Tibial nerve (tissue), 4 donors: ENCODE measurements at places on chromosomes 13 and 19.
A peak's percentile ranks its signal among the peaks of the same experiment; 100 is the strongest.

DNA sequence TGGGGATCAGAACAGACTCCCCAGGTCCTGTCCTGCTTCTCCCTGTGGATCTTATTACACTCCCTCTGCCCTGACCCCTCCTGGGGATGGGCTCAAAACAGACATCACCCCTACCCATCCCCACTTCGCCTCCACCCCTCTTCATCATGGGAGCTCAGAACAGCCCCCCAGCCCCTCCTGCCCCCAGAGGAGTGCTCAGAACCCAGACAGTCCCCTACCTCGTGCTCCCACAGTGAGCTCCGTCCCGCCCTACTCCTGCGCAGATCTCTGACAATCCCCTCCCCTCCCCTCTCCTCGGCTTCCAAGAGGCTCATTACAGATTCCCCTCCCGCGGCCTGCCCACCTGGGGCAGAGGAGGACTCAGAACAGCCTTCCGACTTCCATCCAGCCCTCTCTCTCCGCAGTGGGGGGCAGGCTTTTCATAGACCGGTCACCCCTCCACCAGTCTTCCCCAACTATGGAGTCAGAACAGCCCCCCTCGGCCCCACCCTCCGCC is 6.1 kb downstream of the NXNL1 start:
- H3K4me1 ChIP-seq: peaks cover 20% of the 10 kb centered on the region
- H3K36me3 ChIP-seq: no peaks in the 10 kb centered on the region
- H3K27me3 ChIP-seq: peaks cover 77% of the 10 kb centered on the region
- no peak overlapping the region for H3K27ac ChIP-seq

- DNase-seq: no peak
- no peak overlapping the region for H3K27ac ChIP-seq
- no peaks in the 10 kb centered on the region for H3K4me1 ChIP-seq
- H3K27me3 ChIP-seq: no peaks in the 10 kb centered on the region
- H3K36me3 ChIP-seq: peaks cover 27% of the 10 kb centered on the region
These were observed 61.9 kb upstream of the LDLR start for GRCh38 chr19:11027381-11027780.

- H3K4me1 ChIP-seq: peaks cover 24% of the 10 kb centered on the region
- peak overlapping the region; percentile 49 for H3K4me3 ChIP-seq
- no peak for DNase-seq
- H3K36me3 ChIP-seq: peaks cover 2% of the 10 kb centered on the region
- H3K27ac ChIP-seq: peak overlapping the region; percentile 94
These were observed 17.5 kb downstream of the SYDE1 start for GRCh38 chr19:15124572-15125231.

- no peaks in the 10 kb centered on the region for H3K36me3 ChIP-seq
- no peaks in the 10 kb centered on the region for H3K4me1 ChIP-seq
These were observed 95.2 kb downstream of the LRCH1 start for GRCh38 chr13:46648166-46648607.

DNA sequence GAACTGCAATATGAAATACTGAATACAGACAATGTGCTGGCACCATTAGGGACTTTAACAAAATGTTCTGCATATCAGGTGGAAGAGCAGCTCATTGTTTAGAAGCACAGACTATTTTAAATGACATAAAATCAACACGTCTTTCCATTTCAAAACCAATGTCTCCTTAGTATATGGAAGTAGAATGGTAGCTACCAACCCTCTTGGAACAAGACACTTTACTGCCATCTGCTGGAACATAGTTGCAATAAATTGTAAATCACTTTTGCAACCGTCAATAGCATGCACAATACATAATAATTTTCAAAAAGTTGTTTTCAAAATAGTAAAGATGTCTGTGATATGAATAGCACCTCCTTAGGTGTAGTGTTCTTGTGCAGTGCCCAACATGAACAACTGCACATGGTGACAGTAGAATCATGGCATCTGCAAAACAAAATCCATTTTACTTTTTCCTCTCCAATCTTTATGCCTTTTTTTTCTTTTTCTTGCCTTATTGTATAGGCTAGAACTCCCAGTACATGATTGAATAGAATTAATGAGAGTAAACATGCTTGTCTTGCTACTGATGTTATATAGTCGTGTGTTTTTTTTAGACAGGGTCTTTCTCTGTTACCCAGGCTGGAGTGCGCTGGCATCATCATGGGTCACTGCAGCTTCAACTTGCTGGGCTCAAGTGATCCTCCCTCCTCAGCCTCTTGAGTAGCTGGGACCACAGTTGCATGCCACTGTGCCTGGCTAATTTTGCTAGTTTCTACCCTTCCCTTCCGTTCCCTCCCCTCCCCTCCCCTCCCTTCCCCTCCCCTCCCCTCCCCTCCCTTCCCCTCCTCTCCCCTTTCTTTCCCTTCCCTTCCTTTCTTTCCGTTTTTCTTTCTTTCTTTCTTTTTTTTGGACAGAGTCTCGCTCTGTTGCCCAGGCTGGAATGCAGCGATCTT is 7.8 kb upstream of the LYPD5 start:
- no peak overlapping the region for H3K27ac ChIP-seq
- DNase-seq: no peak
- H3K36me3 ChIP-seq: no peaks in the 10 kb centered on the region
- H3K4me1 ChIP-seq: no peaks in the 10 kb centered on the region
- H3K27me3 ChIP-seq: no peaks in the 10 kb centered on the region

DNA sequence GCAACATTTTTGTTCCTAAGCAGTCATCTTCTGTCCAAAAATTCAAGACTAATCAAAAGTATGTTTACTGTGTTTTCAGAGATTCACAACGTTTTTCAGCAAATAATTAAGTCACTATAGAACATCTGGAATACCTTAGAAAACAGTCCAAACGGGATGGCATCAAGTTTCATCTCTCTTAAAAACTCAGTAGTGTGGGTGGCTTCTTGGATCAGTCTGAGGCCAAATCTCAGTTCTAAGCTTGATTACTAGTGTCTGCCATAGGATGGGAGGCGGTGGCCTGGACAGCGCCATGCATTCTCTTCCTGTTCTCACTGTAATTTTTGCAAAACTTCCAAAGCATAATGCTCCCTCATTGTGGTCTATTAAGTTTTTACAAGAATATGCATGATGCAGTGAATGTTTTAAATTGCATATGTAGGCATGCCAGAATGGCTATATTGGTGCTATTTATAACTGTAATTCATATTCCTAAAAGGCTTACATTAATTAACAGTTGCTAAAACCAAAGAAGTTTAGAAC is 37.1 kb downstream of the ANKRD10 start:
- no peak overlapping the region for H3K4me3 ChIP-seq
- no peaks in the 10 kb centered on the region for H3K36me3 ChIP-seq
- peaks cover 20% of the 10 kb centered on the region for H3K4me1 ChIP-seq
- no peak overlapping the region for H3K27ac ChIP-seq

DNA sequence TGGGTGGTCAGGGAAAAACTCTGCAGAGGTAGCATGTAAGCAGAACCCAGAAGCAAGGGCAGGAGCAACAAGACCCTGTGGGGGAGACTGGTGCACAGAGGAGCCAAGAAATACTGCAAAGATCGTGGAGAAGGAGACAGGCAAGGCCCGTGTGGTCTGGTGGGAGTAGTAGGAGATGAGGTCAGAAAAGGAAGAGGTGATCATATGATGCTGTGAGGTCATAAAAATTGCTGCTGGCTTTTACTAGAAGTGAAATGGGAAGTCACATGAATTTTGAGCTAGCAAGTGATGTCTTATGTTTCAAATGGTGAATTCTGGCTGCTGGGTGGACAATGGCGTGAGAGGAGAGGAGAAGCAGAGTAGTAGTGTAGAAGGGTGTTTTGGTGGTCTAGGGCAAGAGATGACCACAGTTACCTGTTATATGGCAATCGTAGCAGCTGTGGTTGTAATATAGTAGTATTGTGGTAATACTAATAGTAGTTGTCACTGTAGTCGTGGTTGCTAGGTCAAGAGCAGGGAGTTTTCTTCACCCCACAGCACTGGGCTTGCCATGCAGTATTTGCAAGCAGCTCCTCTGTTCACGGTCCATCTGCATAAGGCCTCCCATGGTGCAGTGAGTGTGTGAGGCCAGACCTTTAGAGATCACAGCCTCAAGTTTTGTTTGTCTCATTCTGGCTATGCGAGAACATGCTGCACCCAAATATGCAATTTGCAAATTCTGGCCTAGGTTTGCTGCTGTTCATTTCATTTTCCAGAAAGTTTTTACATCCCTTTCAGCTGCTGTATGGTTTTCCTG is 205.0 kb downstream of the TSHZ3 start:
- no peak overlapping the region for H3K27ac ChIP-seq
- no peaks in the 10 kb centered on the region for H3K27me3 ChIP-seq
- DNase-seq: no peak

GRCh38 chr13:29522044-29522685 is 73.3 kb downstream of the SLC7A1 start:
- DNase-seq: peak; percentile 79
- H3K36me3 ChIP-seq: no peaks in the 10 kb centered on the region
- H3K27me3 ChIP-seq: no peaks in the 10 kb centered on the region

DNA sequence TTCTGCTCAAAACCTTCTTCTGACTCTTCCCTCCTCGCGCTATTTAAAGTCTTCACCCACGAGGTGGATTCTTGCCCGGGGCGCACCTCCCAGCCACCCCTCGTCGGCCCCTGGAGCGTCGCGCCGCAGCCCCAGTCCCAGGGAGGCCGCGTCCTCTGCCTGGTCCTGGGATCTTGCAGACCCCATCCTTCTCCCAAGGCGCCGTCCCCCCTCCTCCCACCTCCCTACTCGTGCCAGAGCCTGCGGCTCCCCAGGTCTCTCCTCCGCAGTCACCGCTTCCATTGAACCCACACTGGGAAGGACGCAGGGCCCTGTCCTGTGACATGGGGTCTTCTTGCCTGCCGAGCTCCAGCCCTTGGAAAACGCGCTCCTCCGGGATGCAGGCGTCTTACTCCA is 486 bp downstream of the ZNF808 start:
- H3K36me3 ChIP-seq: no peaks in the 10 kb centered on the region
- H3K27me3 ChIP-seq: no peaks in the 10 kb centered on the region
- H3K4me1 ChIP-seq: peaks cover 20% of the 10 kb centered on the region
- H3K4me3 ChIP-seq: peak overlapping the region; percentile 52
- peak overlapping the region; percentile 89 for H3K27ac ChIP-seq
- DNase-seq: no peak

GRCh38 chr13:65605396-65605795 is 1624.7 kb downstream of the PCDH9 start:
- H3K4me1 ChIP-seq: no peaks in the 10 kb centered on the region
- DNase-seq: no peak
- no peak overlapping the region for H3K27ac ChIP-seq
- H3K36me3 ChIP-seq: no peaks in the 10 kb centered on the region
- no peak overlapping the region for H3K4me3 ChIP-seq
- no peaks in the 10 kb centered on the region for H3K27me3 ChIP-seq

- no peak overlapping the region for H3K27ac ChIP-seq
- H3K4me3 ChIP-seq: no peak overlapping the region
- DNase-seq: no peak
- peaks cover 4% of the 10 kb centered on the region for H3K4me1 ChIP-seq
- H3K27me3 ChIP-seq: no peaks in the 10 kb centered on the region
These were observed 64.0 kb downstream of the ALOX5AP start for GRCh38 chr13:30799356-30799824.

DNA sequence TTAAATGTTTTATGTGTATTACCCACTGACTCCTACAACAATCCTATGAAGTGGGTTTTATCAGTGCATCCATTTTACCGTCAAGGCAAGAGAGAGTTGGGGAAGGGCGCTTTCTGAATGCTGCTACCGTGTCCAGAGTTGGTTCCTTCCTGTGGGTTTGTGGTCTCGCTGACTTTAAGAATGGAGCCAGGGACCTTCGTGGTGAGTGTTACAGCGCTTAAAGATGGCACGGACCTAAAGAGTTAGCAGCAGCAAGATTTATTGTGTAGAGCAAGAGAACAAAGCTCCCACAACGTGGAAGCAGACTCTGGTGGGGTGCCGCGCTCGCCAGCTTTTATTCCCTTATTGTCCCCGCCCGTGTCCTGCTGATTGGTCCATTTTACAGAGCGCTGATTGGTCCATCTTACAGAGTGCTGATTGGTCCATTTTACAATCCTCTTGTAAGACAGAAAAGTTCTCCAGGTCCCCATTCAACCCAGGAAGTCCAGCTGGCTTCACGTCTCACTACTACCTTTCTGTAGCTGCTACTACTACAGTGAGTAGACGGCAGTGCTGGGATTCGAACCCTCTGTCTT is 6.1 kb downstream of the OSCAR start:
- DNase-seq: no peak
- H3K4me3 ChIP-seq: no peak overlapping the region
- H3K4me1 ChIP-seq: peaks cover 5% of the 10 kb centered on the region
- no peak overlapping the region for H3K27ac ChIP-seq

- DNase-seq: no peak
- no peak overlapping the region for H3K4me3 ChIP-seq
- H3K27me3 ChIP-seq: no peaks in the 10 kb centered on the region
- no peak overlapping the region for H3K27ac ChIP-seq
- no peaks in the 10 kb centered on the region for H3K4me1 ChIP-seq
- no peaks in the 10 kb centered on the region for H3K36me3 ChIP-seq
These were observed 9.9 kb upstream of the ATG4D start for GRCh38 chr19:10533646-10534386.

GRCh38 chr19:54478677-54479266 is 5.7 kb upstream of the CDC42EP5 start:
- DNase-seq: no peak
- peaks cover 10% of the 10 kb centered on the region for H3K4me1 ChIP-seq
- no peak overlapping the region for H3K4me3 ChIP-seq
- H3K36me3 ChIP-seq: no peaks in the 10 kb centered on the region
- peaks cover 13% of the 10 kb centered on the region for H3K27me3 ChIP-seq

- peaks cover 37% of the 10 kb centered on the region for H3K27me3 ChIP-seq
- H3K4me1 ChIP-seq: no peaks in the 10 kb centered on the region
- H3K36me3 ChIP-seq: no peaks in the 10 kb centered on the region
- no peak overlapping the region for H3K27ac ChIP-seq
- DNase-seq: no peak
- no peak overlapping the region for H3K4me3 ChIP-seq
These were observed 5.6 kb downstream of the LIPE start for GRCh38 chr19:42421591-42422031.

- no peak for DNase-seq
- H3K36me3 ChIP-seq: no peaks in the 10 kb centered on the region
- no peaks in the 10 kb centered on the region for H3K27me3 ChIP-seq
These were observed 419.4 kb downstream of the UQCRFS1 start for GRCh38 chr19:28793391-28794168.

DNA sequence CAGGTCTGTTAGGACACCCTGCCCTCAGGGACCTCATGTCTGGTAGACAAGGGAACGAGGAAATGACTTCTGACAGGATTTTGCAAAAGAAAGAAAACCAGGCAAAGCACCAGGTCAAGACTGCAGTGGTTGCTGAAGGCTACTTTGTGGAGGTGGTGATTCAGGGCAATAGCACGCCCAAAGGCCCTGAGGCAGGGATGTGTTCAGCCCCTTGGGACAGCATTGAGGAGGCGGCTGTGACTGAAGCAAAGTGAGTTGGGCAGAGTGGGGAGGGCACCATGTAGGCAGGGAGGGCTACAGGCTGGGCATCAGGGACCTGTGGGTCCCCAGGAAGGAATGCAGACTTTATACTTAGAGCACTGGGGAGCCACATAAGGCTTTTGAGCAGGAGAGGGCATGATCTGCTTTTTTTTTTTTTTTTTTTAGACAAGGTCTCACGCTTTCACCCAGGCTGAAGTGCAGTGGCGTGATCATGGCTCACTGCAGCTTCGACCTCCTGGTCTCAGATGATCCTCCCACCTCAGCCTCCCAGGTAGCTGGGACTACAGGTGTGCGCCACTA is 10.8 kb upstream of the HOMER3 start:
- no peaks in the 10 kb centered on the region for H3K4me1 ChIP-seq
- DNase-seq: no peak
- no peaks in the 10 kb centered on the region for H3K27me3 ChIP-seq
- no peak overlapping the region for H3K27ac ChIP-seq
- H3K36me3 ChIP-seq: no peaks in the 10 kb centered on the region

- no peak overlapping the region for H3K27ac ChIP-seq
- no peak overlapping the region for H3K4me3 ChIP-seq
- peaks cover 10% of the 10 kb centered on the region for H3K4me1 ChIP-seq
- H3K27me3 ChIP-seq: no peaks in the 10 kb centered on the region
These were observed 50.7 kb upstream of the SLC15A1 start for GRCh38 chr13:98803111-98803561.
